ENCODE measurements at places on chromosomes 5 and 9.
A peak's percentile ranks its signal among the peaks of the same experiment; 100 is the strongest.

GRCh38 chr9:11064909-11065308 lies 452.1 kb upstream of the PTPRD start:
- DNase-seq, result no peak

- peak; percentile 77 for DNase-seq
Measured at GRCh38 chr9:5500441-5501235, 9.7 kb upstream of the PDCD1LG2 start.

GRCh38 chr5:38602641-38603040 lies 46.2 kb upstream of the LIFR start:
- DNase-seq, result no peak

GRCh38 chr5:104352954-104353353 lies 790.4 kb upstream of the NUDT12 start:
- DNase-seq, result no peak

DNA sequence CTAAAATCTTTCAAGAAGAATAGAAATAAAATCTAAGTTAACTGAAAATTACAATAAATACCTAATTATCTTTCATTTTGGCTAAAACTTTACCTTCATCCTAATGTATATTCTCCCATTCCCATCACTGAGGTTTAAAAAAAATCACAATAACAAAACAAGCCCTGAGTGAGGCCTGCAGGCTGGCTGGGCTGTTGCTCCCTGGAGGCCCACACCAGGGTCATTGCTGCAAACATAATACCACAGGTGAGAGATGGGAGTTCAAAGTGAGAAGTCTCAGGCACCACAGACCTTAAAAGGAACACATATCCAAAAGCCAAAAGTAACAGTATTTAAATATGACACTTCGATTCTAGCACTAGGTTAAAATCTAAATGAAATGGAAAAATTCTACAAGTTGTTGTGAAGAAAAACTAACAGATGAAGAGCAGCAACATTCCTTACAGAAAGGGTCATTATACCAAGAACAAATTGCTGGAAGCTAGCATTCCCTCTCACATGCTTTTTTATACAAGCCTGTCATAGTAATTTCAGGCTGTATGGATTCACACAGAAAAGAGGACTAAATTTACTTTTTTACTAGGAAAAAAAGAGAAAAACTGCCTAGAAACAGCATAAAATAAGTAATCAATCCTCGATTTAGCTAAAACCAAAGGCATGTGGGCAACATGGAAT lies 57.8 kb downstream of the AUH start:
- no peak for DNase-seq

All from erythroblast (primary cell).